NCI-H460 (cell line): ENCODE measurements at places on chromosomes 16 and 17.

GRCh38 chr17:43402078-43402477 is 3.3 kb downstream of the ARL4D start:
- no peak for DNase-seq

DNA sequence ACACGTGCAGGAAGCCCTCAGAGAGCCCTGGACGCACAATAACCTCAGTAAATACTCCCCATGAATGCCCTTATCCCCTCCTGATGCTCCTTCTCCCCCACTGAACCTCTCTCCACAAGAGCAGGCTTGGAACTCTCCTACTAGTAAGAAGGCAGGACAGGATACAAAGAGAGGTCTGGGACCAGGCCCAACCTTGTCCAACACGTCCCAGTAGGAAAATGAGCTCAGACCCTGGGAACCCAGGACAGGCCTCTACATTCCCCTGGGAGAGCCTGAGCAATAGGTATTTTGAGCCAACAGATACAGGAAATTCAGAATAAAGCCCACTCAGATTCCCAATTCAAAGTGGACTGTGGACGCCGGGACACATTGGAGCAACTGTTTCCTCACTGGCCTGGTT is 19.2 kb downstream of the ZNF423 start:
- DNase-seq = no peak

- no peak for DNase-seq
These were observed 57.1 kb downstream of the CYTH1 start for GRCh38 chr17:78724999-78725398.

GRCh38 chr16:24689128-24689527 is 40.3 kb upstream of the TNRC6A start:
- DNase-seq = peak; percentile 59

GRCh38 chr16:1757714-1758461 is 13.5 kb downstream of the NME3 start:
- no peak for DNase-seq
